ENCODE measurements at places on chromosomes 5 and 9.

DNA sequence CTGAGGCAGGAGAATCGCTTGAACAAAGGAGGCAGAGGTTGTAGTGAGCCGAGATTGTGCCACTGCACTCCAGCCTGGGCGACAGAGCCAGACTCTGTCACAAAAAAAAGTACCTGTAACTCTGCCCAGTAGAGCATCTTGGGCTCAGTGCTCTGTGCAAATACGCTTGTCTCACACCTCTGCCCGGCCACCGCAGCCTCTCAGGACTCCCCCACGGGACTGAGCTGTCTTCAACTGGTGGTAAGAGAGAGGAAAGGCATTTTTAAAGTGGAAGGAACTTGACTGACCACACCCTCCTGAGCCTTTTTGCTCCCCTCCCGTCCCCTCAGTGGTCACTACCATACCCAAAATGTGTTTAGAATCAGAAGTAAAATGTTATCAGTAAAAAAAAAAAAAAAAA, 174.3 kb upstream of the PIK3R1 start:
- no peak for DNase-seq

GRCh38 chr9:104983491-104983890, 55.5 kb upstream of the ABCA1 start:
- DNase-seq, result no peak

DNA sequence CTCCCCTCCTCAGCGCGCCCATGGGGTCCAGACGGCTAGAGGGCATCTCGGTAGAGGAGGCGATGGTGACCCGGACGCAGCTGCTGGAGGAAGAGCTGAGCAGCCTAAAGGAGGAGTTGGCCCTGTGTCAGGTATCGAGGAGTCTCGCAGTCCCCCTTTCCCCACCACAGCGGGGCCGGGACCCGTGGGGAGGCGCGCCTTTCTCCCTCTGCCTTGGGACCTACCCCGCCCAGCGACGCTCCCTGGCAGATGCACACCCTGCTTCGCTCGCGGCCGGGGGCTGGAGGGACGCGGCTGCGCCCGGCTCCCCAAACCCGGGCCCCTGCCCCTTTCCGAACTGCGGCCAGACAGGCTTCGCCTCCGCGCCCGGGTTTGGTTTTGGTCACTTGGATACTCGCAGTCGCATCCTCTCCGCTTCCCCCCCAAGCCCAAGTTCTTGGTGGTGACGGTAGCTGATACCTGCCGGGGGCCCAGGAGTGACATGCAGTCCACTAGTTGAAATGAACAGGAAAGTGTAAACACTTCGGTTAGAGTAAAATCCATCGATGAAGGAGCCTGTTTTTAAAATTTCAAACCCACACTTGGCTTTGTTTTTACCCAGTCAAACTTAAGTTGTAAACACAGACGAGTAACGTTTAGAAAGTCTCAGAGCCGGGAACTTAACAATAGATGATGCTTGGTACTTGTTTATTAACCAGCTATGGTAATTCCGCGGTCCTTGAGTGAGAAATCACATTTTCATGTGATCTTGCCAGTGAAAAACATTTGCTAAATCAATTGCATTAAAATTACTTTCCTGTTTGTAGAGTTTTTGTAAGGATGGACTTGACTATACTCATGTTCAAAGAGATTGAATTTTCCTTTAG, 688 bp downstream of the CNTLN start:
- DNase-seq, result peak; percentile 72

DNA sequence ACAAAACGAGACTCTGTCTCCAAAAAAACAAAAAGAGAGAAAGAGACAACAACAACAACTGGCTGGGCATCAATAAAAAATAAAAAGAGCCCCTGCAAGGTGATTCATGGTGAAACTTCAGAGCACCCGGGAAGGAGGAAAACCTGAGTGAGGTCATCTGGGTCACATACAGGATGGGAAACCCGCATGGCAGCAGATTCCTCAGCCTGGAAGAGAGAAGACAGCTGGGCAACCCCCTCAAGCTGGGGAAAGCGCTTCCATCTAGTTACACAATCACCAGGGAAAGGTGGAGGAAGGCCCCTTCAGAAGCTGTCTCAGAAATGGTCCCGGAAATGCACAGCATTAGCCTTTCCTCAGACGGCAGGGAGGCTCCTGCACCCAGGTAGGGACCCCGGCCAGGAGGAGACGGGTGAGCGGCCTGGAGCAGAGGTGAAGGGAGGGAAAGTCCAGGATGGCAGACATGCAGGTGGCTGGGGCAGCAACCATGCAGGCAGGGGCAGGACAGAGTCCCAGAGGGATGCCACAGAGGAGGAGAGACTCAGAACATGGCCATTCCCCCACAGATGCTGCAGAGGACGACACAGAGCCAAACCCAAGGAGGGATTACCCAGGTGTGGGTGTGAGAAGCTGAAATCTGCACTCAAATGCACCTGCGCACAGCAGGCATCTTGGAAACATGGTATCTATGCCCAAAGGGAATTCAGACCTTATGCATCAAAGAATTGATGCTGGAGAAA, 29.4 kb downstream of the CAMSAP1 start:
- DNase-seq, result no peak

- DNase-seq, result no peak
These were observed 65.1 kb downstream of the NEK6 start for GRCh38 chr9:124322618-124323432.

DNA sequence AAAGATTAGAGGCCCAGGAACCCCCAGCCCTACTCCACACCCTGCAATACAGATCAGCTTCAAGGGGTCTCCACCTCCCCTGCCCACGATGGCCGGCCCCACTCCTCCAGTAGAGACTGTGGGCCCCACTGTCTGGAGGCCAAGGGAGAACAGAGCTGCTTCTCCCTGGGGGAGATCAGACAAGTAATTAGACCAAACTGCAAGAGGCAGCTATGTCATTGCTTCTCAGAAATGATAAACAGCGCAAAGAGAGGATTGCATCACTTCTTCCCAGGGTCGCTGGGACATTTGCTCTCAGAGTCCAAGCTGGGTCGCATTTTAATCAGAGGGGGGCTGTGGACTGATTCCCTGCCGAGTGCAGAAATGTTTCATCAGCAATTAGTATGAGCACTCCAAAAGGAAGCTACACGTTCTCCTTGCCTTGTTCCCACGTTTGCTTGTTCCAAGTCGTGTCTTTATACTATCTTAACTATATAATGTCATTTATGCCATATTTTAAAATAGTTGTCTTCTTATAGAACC, 59.9 kb downstream of the ROPN1L start:
- no peak for DNase-seq

- DNase-seq, result no peak
These were observed 776.0 kb upstream of the ACO1 start for GRCh38 chr9:31608416-31608815.

DNA sequence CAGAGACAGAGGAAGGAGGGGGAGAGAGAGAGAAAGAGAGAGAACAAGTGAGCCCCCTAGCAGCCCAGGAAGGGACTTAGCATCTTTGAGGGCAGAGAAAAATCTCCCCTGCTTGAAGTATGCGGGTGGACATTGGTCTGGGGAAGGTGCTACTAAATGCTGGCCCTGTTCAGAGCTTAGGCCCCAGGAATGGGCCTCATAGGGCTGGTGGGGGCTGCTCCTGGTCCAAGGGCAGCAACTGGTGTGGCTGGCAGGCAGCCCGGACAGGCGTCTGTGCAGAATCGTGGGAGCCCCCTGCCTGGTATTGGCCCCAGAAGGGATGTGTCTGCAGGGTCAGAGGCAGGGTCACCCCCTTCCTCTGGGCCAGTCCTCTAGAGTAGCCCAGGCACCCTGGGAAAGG, 47.8 kb upstream of the SUSD3 start:
- no peak for DNase-seq

GRCh38 chr9:93698140-93698908, 121.9 kb downstream of the PHF2 start:
- no peak for DNase-seq

GRCh38 chr5:113382731-113383130, 52.1 kb downstream of the TSSK1B start:
- DNase-seq, result no peak

DNA sequence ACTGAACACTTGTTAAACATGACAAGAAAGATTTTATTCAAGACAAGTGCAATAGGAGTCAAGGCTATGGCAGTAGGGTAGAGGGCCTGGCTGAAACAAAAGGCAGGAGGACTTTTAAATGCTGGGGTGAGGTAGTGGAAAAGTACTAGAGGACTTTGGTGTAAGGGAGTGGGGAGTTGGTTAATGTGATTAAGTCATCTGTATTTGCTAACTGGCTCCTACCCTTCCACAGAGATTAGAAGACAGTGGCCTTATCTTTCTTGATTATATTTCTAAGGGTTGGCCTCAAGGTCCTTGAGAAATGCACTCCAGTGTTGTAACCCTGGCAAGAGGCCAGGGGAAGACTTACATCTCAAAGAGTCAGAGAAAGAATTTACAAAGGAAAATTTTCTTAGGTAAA, 160.2 kb upstream of the FTMT start:
- DNase-seq, result no peak

DNA sequence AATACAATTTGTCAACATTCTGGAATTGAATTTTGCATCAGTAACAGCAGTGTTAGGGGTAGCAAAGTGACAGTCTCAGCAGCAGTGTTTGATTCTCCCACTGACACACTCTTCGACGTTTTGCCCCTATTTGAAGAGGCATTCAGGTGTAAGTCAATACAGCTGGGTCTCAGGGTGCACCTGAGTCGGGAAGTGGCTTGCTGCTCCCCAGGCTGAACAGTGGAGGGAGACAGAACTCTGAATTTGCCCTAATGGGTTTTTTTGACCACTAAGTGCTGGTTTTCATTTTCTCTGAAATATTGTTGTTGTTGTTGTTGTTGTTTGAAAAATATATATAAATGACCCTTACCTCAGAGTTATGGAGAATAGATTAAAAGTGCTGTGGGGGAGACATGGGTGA, 223.2 kb downstream of the TLR4 start:
- no peak for DNase-seq

DNA sequence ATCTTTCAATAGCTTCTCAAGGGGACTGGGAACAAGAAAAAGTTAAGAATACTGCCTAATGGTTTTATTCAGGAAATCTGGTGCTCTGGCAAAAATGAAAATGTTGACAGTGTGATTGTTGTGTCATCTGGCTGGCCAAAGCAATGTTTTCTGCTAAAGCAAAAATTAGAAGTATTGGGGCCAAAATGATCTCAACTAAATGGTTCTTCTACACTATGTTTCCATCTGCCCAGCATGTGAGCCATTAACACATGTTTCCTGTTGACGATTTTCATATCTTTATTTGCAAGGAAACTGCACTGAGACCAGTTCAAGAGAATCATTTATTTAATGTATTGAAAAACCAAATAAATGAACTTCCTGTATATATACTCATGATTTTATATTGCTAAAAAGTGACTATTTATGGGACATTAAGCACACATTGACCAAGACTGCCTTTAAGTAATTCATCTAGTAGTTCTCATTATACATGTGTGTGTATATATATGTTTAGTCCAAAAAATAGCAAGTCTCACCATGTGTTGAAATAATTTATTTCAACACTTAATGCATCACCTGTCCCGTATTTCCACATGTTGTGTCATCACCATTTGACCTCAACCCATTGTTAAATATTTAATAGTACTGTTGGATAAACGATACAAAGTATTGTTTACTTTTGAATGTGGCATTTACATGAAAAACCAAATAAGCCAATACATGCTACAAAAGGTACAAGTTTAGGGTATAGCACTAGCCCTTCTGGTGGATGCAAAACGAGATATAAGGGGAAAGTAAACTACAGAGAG, 7.5 kb upstream of the FST start:
- no peak for DNase-seq

GRCh38 chr9:129572517-129572916, 48.4 kb downstream of the C9orf50 start:
- DNase-seq, result no peak

GRCh38 chr5:28743716-28744110, 1705.3 kb upstream of the CDH9 start:
- no peak for DNase-seq

All from common myeloid progenitor, CD34-positive (primary cell).